ENCODE measurements at places on chromosomes 11 and 22. TPM values are rescaled to one million over a fixed set of nuclear protein-coding genes. Genes with fewer than 3 reads are reported as not detected.

The SPON1 gene
- 0.13 TPM for total RNA-seq

The DAGLA gene
- total RNA-seq: 4.3 TPM

The MAPK11 gene
- total RNA-seq: 36.6 TPM

The PPM1F gene
- 187 TPM for total RNA-seq

The HOATZ gene
- not detected for total RNA-seq

The DDTL gene
- 0.60 TPM for total RNA-seq

The ASPHD2 gene
- 0.87 TPM for total RNA-seq

The TBX10 gene
- total RNA-seq: not detected

The ADM gene
- total RNA-seq: 103 TPM

The TRIM6 gene
- 4.7 TPM for total RNA-seq

The SH3BP1 gene
- total RNA-seq: 0.93 TPM

The LBHD1 gene
- total RNA-seq: 2.2 TPM

The KLHL35 gene
- 0.27 TPM for total RNA-seq

The AGBL2 gene
- total RNA-seq: not detected

The ESAM gene
- total RNA-seq: 317 TPM

The ZNF70 gene
- total RNA-seq: 2.7 TPM

The OR8G5 gene
- total RNA-seq: not detected

Measured in mammary microvascular endothelial cell (primary cell).